ENCODE measurements at places on chromosomes 7 and 10.

- peak; percentile 9 for DNase-seq
Measured at GRCh38 chr10:7561216-7561893, 105.4 kb downstream of the ITIH5 start.

- no peak for DNase-seq
Measured at GRCh38 chr7:17234398-17235031, 63.9 kb upstream of the AHR start.

- no peak for DNase-seq
Measured at GRCh38 chr7:36440880-36441279, 51.2 kb downstream of the ANLN start.

GRCh38 chr10:124045801-124046355 is 47.5 kb downstream of the CHST15 start:
- DNase-seq, result no peak

- no peak for DNase-seq
Measured at GRCh38 chr7:126605553-126605952, 647.2 kb downstream of the GRM8 start.

DNA sequence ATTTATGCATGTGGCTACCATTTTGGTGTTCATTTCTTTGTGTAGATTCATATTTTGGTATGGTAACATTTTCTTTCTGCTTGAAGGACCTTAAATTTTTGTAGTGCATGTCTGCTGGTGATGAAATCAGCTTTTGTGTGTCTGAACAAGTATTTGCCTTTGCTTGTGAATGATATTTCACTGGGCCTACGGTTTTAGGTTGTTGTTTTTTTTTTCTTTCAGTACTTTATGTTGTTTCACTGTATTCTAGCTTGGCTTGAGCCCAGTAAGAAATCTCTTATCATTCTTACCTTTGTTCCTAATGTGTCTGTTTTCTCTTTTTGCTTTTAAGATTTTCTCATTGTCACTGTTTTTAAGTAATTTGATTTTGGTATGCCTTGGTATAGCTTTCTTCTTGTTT is 31.9 kb downstream of the SAMD8 start:
- no peak for DNase-seq

DNA sequence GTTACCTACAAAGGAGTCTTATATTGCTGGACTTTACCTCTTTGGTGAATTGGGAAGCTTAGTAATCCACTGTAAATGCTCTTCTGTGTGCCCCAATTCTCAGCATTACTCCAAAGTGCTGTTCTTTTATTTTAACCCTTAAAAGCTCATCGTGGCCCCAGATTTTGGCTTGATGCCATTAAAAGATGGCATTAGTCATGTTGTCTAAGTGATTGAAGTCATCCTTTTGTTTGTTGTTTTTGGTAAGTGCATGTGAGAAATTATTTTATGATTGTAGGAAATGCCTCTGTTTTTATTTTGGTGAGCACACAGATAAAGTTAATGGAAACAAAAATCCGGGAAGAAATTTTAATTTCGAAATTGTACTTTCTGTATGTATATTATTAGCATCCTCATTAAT is 82.5 kb upstream of the GATA3 start:
- no peak for DNase-seq

DNA sequence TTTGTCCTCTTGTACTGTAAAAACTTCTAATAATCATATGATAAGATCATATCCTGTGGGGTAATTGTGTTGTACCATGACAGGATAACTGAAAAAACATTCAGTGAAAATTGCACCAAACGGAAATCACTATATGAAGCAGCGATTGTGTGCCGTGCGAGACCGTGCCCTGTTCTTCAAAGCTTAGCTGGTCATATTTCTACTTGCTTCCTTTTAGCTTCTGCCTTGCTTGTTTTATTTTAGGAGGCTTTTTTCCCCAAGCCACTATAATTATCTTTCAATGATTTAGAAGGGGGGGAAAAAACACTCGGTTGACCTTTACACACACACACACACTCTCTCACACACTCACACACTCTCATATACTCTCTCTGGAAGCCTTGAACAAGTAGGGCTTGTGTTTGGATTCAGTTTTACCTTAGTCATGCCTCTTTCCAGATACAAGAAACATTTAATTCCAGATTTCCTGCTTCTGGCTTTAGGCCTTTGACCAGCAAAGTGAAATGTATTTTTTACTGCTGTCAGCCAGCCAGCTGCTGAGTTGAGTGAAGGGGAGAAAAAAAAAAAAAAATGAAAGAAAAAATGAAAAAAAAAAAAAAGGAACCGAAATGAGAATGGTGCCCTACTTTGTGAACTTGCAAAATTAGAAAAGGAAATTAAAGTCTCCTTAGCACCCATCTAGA is 181.4 kb downstream of the ARID5B start:
- no peak for DNase-seq

DNA sequence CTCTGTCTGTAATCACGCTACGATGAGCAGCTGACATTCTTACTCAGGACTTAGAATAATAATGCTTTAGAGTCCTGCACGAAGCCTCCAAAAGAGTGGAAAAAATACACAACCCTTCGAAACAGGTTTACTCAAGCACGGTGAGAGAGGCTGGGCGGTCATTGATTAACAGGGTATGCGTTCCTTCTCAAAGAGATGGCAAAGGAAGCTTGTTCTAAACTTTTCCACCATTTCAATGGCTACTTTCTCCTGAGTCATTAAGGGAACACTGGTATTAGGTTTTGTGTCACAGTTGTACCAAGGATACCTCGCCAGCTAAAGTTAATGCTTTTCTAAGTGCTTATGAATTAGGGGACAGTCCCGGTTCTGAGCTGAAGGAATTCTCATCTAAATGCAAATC is 141.9 kb upstream of the RHEB start:
- DNase-seq, result no peak

- DNase-seq, result no peak
Measured at GRCh38 chr10:70890917-70891431, 2.6 kb upstream of the PCBD1 start.

DNA sequence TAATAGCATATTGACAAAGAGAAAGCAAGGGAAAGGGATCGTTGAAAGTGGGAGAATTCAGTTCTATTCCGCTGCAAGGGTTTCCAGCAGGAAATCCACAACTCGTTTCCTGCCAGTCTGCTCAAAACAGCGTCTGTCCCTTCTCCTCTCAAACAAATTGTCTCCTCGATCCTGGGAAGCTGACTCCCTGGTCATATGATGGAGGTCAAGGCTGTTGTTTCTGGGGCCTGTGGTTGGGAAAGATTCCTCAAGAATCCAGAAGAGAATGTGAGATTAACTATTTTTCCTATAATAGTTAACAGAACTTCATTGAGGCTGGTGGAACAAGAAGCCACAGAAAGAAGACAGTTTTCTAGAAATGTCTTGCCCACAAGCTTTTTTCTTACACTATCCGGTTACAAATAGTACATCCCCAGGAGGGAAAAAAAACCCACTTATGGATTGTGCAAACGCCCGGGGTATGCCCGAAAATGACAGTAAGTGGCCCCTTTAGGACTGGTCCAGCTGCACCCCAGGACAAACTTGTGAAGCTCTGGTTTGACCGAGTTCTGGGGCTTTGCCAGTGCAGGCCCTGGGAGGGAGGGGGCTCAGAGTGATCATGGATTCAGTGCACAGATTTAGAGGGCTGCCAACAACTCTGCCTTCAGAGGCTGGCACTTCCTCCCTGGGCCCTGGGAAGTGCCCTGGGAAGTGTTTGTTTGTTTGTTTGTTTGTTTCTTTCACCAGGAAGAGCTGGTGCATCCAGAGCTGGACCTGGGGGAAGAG is 49.4 kb upstream of the CTBP2 start:
- no peak for DNase-seq

DNA sequence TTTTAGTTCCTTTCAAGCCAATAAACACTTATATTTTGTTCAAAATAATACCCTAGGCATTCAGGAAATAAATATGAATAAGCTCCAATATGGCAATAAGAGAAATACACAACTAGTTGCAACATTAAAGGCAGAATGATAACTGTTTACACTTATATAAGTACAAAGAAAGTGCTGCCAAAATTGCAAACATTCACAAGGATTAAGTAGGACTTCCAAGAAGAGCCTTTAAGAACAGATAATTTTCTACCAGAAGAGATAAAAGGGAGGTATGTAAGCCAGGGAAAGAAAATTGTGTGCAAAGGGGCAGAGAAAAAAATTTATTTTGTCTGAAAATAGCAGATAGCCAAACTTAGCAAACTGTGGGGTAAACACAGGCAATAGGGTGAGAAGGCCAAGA is 83.8 kb downstream of the CTNNA3 start:
- no peak for DNase-seq

GRCh38 chr7:17710312-17710711 is 230.0 kb downstream of the SNX13 start:
- DNase-seq, result no peak

- no peak for DNase-seq
Measured at GRCh38 chr10:2081501-2081900, 344.2 kb upstream of the ADARB2 start.

- DNase-seq, result no peak
Measured at GRCh38 chr10:88870089-88870488, 10.0 kb upstream of the STAMBPL1 start.

- DNase-seq, result no peak
Measured at GRCh38 chr10:43880160-43880559, 231.5 kb upstream of the ZNF32 start.

DNA sequence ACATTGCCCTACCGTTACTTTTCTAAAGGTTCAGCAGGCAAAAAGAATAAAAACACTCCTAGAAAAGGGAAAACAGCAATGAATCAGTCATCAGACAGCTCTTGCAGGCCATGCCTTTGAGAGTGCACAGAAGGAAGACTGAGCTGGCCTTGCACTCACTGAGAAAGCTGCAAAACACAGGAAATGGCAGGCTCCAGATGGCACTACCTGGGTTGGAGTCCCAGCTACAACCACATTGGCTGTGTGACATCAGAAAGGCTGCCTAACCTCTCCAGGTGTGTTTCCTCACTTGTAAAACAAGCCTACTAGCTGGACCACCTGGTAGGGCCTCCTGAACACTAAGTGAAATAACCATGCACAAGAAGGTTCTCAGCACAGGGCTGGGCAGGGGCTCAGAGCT is 113.7 kb downstream of the SFMBT2 start:
- DNase-seq, result no peak

GRCh38 chr10:117355072-117355471 is 20.2 kb downstream of the PDZD8 start:
- no peak for DNase-seq

DNA sequence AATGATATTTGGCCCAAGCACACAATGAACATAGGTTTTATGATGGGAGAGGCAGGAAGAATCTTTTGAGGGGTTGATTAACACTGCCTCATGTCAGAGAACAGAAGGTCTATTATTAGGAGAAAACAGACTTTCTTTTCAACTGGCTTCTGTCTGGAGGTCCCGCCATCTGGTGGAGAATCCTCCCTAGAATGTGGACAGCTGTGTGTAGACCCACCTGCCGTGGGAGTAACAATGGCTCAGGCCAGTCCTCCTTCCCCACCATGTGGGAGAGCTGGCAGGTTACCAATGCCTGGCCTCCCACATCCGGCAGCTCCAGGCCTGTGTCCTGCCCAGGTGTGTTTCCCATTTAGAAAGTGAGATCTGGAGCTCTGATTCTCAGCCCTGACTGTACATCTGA is 70.4 kb upstream of the AOAH start:
- peak; percentile 56 for DNase-seq

DNA sequence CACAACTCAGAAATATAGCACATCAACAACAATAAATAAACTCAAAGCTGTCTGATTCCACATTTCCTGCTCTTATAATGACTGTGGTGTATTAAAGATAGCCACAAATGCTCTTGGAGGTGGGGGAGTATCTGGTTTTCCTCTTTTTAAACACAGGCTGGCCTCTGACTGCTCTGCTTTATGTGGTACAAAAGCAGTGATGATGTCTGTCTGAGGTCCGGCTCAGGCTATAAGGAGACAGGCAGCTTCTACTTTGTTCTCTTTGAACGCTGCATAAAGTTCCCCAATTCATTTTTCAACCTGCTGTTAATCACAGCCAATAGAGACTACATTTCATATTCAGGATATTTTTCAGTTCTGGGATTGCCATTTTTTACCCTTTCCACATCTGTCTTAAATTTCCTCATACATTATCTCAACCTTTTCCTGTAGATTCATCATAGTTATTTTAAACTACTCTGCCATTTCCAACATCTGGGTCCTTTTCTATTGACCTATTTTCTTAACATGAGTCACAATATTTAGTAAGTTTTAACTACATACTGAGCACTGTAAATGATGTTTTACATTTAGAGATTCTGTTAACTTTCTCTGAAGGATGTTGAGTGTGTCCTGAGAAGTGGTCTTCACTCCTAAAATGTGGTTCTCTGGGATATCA is 64.9 kb downstream of the CRPPA start:
- DNase-seq, result no peak

- DNase-seq, result no peak
Measured at GRCh38 chr7:50712252-50713122, 70.2 kb downstream of the GRB10 start.

DNA sequence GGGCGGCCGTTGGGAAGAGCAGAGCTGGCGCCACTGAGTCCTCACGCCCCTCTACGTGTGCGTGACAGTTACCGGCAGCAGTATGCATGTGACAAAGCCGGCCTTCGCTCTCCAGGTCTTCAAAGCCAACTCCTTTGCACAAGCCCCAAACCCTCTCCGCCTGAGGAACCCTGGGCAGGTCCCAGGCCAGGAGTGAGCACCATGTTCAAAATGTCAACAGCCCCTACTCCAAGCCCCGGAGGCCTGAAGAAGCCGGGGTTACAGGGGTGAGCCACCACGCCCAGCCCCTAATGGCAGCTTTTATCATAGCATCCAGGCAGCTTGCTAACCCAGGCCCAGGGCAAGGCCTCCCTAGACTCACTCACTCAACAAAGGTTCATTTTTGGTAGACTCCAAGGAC is 70.8 kb downstream of the OAT start:
- no peak for DNase-seq

DNA sequence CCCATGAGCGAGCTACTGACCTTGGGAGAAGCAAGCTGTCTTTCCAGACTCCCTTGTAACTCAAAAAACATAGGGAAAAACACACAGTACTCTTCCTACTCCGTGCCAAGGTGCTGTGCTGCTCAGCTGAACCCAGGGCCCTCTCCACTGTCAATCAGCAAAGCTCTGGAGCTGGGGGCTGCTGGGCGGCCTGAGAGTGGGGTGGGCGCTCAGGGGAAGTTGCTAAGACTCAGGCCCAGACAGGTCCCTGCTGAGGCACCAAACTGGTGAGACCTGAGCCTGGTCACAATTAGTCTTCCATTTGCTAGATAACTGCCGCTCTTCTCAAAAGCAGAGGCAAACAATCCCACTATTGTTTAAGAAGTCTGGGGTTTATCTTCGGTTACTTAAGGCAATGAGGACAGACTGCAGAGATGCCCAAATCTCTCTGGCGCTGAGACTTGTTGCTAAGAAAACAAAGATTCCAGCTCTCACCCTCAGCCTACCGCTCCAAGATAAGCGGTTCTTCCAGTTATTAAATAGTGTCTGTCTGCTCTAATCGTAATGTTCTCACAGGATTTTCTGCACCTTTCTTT is 22.0 kb downstream of the STEAP1B start:
- DNase-seq, result no peak

- DNase-seq, result no peak
Measured at GRCh38 chr10:20659225-20659624, 237.9 kb downstream of the NEBL start.

GRCh38 chr7:44408596-44408995 is 81.9 kb downstream of the NUDCD3 start:
- no peak for DNase-seq
